NCI-H187 (cell line): ENCODE measurements at places on chromosomes 5 and 9.

DNA sequence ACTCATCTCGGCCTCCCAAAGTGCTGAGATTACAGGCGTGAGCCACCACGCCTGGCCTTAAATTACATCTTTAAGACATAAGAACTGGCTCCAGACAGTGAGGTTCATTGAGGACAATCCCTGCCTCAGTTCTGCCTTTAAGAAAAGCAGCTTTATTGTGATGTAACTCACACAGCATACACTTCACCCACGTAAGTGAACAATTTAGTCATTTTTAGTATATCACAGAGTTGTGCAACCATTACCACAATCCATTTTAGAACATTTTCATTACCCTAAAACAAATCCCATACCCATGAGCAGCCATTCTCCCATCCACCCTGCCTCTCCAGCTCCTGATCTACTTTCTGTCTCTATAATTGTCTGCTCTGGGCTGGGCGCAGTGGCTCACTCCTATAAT, 24.0 kb upstream of the LTC4S start:
- DNase-seq, result no peak

DNA sequence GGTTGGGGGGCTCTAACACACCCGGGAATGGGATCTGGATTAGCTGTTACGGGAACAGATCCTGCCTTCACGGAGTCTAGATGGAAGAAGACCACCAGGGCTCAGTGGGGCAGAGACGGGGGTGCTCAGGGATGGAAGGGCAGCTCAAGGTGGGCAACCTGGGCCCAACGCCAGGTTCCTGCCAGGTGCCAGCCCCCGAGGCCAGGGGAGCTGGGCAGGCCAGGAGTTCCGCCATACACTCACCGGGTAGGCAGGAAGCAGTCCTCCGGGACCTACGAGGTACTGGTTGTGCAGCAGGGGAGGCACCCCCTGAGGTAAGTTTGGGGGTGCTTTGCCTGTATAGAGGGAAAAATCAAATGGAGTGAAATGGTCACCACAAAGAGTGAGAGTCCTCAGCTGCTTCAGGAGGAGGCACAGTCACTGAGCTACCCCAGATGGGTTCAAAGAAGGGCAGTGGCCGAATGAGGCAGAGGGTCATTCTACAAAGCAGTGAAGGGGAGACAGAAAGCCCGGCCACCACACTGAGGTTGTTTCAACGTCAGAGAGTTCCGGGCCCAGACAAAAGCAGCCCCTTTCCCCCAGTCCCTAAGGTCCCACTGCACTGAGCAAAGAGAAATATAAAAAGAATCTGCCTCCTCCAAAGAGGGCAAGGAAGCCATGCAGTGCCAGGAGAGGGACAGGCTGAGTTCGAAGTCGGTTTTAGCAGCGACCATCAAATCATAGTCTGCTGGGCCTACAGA, 110.0 kb downstream of the UBE2R2 start:
- DNase-seq, result no peak

GRCh38 chr5:83509540-83509939, 38.0 kb downstream of the VCAN start:
- DNase-seq, result no peak

DNA sequence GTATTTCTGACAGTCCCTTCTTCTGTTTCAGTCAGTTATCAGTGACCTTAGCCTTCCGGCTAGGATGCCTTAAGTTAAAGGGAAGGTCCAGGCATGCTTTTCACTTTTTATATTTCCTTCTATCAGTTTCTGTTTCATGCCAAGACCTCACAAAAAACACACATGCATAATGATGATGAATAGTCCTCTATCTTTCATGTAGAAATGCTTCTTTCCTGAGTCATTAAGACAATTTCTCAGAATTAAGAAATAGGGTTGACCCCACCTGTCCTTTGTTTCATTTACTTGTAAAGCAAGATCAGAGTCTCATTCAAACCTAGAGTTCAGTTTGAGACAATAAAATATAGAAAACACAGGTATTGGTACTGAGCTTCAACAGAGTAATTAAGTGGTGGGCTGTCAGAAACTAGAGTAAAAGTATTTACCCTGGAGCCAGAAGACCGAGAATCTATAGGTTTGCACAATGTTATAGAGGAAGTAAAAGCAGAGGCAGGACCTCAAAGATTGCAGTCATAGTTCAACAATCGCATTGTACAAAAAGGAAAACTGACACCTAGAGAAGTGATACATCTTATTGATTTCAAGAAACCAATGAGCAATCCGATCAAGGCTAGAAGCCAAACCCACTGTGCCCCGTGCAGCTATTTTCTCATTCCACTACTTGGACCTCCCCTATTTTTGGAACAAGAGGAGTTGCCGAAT, 118.7 kb upstream of the PUM3 start:
- DNase-seq, result no peak

DNA sequence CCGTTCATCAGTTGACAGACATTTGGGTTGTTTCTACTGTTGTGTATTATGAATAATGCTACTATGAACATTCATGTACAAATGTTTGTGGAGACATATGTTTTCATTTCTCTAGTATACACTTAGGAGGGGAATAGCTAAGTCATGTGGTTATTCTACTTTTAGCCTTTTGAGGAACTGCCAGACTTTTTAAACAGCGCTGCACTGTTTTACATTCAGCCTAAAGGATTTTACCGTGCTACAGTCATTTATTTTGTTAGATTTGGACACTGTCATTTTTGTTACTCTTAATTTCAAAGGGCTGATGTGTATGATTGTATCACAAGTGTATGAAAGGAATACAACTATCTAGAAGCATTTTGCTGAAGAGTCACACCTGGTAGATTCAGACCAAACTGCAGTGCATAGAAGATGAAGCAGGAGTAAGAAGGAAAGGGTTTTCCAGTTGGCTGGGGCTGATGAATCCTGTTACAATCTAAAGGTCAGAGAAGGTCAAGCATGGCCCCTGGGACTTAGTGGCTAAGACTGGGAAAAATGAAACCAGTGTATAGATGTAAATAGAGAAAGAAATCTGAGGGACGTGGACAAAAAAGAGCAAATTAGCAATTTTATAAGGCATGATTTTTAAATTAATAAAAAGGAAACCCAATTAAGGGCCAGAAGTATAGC, 509.7 kb downstream of the PSAT1 start:
- DNase-seq, result no peak

GRCh38 chr5:152511531-152512132, 106.6 kb upstream of the NMUR2 start:
- no peak for DNase-seq

DNA sequence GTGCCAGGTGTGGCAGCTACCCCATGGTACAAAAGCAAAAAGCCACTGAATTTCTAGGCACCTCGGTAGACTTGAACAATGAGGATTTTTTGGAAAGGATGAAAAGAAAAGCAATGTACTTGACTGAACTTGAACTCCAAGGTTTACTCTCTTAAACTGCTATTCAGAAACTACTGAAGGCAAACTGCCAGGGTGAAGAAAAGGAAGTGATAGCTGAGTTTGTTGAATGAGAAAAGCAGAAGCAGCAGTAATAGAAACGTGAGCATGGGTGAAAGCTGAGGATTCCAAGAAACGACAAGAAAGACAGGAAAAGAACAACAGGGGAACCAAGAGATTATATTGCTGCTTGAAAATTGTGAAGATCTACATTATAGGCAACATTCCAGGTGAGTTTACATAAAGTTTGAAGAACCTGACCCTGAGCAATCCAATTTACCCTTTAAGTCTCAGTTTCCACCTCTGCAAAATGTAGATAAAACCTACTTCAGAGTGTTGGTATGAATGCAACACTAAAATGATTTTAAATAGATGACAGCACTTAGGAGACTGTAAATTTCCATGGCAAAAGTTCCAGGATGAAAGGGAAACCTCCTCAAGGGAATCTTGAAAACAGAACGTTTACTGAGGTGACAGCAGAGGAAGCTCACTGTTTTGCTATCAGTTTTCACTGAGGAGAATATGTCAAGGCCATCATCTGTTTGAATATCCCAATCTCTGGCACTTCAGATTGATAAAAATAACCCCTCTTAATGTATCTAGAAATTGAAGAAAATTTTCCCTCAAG, 245.8 kb downstream of the SPATA31D1 start:
- DNase-seq, result no peak
